ENCODE measurements at places on chromosomes 1 and 21.

GRCh38 chr1:150110116-150110515 lies 39.6 kb upstream of the PLEKHO1 start:
- peak overlapping the region; percentile 39 for H3K4me3 ChIP-seq
- H3K27me3 ChIP-seq = no peaks in the 10 kb centered on the region
- no peaks in the 10 kb centered on the region for H3K36me3 ChIP-seq
- peak overlapping the region; percentile 48 for H3K27ac ChIP-seq
- H3K4me1 ChIP-seq = peaks cover 58% of the 10 kb centered on the region
- DNase-seq = no peak

GRCh38 chr1:228937851-228938536 lies 202.7 kb downstream of the RHOU start:
- no peak for DNase-seq
- no peak overlapping the region for H3K4me3 ChIP-seq
- no peak overlapping the region for H3K27ac ChIP-seq
- H3K36me3 ChIP-seq = no peaks in the 10 kb centered on the region

DNA sequence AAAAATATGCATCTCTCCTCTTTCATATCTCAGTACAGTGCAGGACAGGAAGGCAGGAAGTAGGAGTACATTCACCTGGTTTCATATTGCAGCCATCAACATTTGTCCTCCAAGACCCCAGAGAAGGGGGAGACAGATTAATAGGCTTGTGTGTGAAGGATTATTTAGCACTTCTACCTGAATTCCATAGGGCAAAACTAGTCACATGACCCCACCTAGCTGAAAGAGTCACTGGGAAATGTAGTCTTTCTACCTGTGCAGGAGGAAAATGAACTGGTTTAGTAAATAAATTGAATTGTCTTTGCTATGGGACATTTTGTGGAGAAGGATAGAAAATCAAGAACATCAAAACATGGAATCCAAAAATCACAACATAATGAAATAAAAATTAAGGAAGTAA lies 13.9 kb upstream of the TRIM33 start:
- no peak overlapping the region for H3K4me3 ChIP-seq
- no peaks in the 10 kb centered on the region for H3K36me3 ChIP-seq
- H3K4me1 ChIP-seq = no peaks in the 10 kb centered on the region

DNA sequence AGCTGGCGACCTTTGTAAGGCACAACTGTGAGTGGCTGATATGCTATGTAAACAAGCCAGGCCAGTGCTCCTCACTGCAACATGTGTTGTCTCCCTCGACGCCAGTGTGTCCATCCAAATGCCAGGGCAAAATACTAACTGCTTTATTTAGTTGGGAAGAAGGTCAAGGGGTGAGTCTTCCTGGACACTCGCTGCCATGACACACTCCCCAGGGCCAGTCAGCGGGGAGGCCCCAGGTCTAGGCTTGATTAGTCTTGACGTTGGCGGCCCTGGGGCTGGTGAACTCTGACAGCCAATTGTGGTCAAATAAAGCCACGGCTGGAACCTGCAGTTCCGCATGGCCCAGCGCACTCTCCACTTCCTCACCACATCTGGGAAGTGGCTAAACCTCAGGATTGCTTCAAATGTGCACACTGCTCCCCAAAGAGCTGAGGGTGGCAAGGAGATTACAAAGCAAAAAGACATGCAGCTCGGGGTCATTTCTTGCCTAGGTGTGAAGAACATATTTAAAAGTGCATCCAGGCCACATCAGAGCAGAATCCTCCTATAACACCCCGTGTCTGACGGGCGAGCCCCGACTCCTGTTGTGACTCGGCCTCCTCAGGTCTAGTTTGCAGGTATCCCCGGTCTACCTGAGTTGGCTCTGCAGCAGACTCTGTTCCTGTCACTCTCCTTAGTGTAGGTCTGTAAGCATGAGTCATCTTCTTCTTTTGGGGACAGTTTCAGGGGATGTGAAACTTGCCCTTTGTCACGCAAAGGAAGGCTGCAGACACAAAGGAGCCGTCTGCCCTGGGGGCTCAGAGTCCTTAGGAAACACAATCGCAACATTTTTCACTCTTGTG lies 183.5 kb downstream of the RUNX1 start:
- no peak overlapping the region for H3K4me3 ChIP-seq
- peaks cover 30% of the 10 kb centered on the region for H3K36me3 ChIP-seq
- H3K27ac ChIP-seq = no peak overlapping the region
- H3K27me3 ChIP-seq = no peaks in the 10 kb centered on the region

DNA sequence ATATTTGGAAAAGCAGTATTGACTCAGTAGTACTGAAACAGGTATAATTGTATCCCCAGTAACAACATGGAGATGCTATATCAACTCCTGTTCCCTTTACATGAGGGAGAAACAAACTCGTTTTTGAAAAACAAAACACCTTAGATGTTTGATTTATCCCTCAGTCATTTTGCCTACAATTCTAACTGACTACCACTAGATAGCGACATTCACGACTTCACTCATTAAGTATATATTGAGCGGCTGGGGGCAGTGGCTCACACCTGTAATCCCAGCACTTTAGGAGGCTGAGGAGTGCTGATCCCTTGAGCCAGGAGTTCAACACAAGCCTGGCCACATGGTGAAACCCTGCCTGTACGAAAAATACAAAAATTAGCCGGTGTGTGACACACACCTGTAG lies 83.3 kb downstream of the CYYR1 start:
- H3K4me1 ChIP-seq = no peaks in the 10 kb centered on the region
- H3K4me3 ChIP-seq = no peak overlapping the region
- H3K36me3 ChIP-seq = no peaks in the 10 kb centered on the region
- H3K27me3 ChIP-seq = no peaks in the 10 kb centered on the region

GRCh38 chr1:203426870-203427269 lies 48.7 kb upstream of the PRELP start:
- H3K27me3 ChIP-seq = no peaks in the 10 kb centered on the region
- no peaks in the 10 kb centered on the region for H3K36me3 ChIP-seq
- no peak overlapping the region for H3K27ac ChIP-seq

- DNase-seq = no peak
- peaks cover 2% of the 10 kb centered on the region for H3K4me1 ChIP-seq
- H3K27ac ChIP-seq = no peak overlapping the region
- H3K4me3 ChIP-seq = no peak overlapping the region
These were observed 30.2 kb downstream of the DISC1 start for GRCh38 chr1:231656741-231657140.

- H3K27ac ChIP-seq = no peak overlapping the region
- H3K4me1 ChIP-seq = peaks cover 12% of the 10 kb centered on the region
- no peak for DNase-seq
- H3K4me3 ChIP-seq = no peak overlapping the region
These were observed 36.5 kb downstream of the FOXJ3 start for GRCh38 chr1:42298520-42298919.

- H3K4me1 ChIP-seq = no peaks in the 10 kb centered on the region
- no peaks in the 10 kb centered on the region for H3K36me3 ChIP-seq
- H3K27ac ChIP-seq = no peak overlapping the region
- no peak overlapping the region for H3K4me3 ChIP-seq
- no peaks in the 10 kb centered on the region for H3K27me3 ChIP-seq
- no peak for DNase-seq
These were observed 41.8 kb downstream of the ETS2 start for GRCh38 chr21:38847556-38847955.

GRCh38 chr1:208737922-208738321 lies 493.7 kb upstream of the PLXNA2 start:
- no peak overlapping the region for H3K27ac ChIP-seq
- no peak for DNase-seq
- no peak overlapping the region for H3K4me3 ChIP-seq

DNA sequence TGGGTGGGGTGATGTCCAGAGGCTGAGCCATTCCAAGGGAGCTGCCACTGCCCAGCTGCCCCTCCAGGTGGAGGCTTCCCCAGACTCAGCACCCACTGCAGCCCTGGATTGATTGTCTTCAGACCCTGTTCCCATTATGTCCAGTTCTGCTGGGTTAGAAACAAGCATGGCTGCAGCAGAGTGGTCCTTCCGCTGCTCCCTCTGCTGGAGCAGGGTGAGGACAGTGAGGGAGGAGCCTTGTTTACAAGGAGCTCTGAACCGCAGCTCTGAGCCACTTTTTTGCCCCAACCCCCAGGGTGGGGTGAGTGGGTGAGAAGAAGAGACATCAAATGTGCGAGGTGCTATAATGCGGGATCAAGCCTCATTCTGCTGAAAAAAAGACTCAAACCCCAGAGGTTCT lies 2.3 kb downstream of the TNNT2 start:
- H3K4me3 ChIP-seq = no peak overlapping the region
- no peaks in the 10 kb centered on the region for H3K36me3 ChIP-seq
- peaks cover 10% of the 10 kb centered on the region for H3K27me3 ChIP-seq
- H3K27ac ChIP-seq = no peak overlapping the region

DNA sequence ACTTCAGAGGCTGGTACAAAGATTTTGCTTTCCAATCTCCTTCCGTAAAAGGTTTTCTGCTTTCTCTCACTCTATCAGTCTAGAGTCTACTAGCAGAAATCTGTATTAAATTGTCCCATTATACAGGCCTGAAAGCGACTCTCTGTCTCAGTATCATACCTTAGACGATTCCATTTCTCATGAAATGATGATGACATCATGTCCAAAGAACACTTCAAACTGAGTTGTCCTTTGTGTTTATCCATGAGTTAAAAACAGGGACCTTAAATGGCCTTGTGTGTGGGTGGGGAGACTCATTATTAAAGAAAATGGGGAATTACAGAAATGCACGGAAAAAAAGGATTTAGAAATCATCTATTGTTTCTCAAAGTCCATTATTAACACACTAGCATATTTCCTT lies 21.0 kb upstream of the SLC44A3 start:
- H3K27ac ChIP-seq = no peak overlapping the region
- no peak for DNase-seq
- H3K4me1 ChIP-seq = no peaks in the 10 kb centered on the region

- no peak overlapping the region for H3K4me3 ChIP-seq
- DNase-seq = no peak
- no peaks in the 10 kb centered on the region for H3K36me3 ChIP-seq
- H3K27ac ChIP-seq = no peak overlapping the region
These were observed 312.5 kb upstream of the PKN2 start for GRCh38 chr1:88371436-88372023.

DNA sequence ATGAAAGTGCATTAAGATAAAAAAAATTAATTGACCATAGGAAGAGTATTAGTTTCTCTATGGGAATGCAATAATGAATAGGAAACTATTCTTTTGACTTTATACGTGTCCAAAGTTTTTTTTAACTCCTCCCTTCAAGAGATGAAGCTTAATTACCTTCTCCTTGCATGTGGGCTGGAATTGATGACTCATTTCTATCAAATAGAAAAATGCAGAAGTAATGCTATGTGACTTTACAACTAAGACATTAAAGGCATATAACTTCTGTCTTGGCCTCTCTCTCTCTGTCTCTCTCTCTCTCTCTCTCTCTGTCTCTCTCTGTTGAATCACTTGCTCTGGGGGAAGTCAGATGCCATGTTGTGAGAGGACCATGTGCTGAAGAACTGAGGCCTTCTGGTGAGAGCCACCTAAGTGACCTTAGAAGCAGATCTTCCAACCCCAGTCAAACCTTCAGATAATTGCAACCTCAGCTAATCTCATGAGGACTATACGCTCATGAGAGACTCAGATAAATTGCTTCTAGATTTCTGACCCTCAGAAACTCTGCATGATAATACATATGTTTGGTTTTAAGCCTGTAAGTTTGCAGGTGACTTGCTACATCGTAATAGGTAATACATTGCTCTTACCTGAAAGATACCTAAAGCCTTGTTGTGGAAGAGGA lies 414.2 kb downstream of the KCNT2 start:
- no peak overlapping the region for H3K4me3 ChIP-seq

GRCh38 chr1:58848818-58849411 lies 65.1 kb upstream of the JUN start:
- H3K27me3 ChIP-seq = no peaks in the 10 kb centered on the region
- no peak for DNase-seq
- H3K27ac ChIP-seq = no peak overlapping the region
- H3K4me1 ChIP-seq = no peaks in the 10 kb centered on the region

DNA sequence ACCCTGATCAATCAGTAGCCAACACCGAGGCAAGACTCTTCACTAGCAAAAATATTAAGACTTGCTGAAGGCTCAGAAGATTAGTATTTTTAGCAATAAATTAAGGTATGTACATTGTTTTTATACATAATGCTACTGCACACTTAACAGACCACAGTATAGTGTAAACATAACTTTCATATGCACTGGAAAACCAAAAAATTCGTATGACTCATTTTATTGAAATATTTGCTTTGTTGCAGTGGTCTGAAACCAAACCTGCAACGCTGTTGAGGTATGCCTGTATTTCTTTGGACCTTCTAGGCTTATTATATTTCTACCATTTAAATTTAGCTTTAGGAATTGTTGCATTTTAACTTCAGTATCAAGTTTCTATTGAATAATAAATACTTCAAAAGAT lies 65.8 kb upstream of the BCL9 start:
- H3K27ac ChIP-seq = no peak overlapping the region
- H3K36me3 ChIP-seq = no peaks in the 10 kb centered on the region
- H3K4me1 ChIP-seq = no peaks in the 10 kb centered on the region
- DNase-seq = no peak
- H3K27me3 ChIP-seq = no peaks in the 10 kb centered on the region

DNA sequence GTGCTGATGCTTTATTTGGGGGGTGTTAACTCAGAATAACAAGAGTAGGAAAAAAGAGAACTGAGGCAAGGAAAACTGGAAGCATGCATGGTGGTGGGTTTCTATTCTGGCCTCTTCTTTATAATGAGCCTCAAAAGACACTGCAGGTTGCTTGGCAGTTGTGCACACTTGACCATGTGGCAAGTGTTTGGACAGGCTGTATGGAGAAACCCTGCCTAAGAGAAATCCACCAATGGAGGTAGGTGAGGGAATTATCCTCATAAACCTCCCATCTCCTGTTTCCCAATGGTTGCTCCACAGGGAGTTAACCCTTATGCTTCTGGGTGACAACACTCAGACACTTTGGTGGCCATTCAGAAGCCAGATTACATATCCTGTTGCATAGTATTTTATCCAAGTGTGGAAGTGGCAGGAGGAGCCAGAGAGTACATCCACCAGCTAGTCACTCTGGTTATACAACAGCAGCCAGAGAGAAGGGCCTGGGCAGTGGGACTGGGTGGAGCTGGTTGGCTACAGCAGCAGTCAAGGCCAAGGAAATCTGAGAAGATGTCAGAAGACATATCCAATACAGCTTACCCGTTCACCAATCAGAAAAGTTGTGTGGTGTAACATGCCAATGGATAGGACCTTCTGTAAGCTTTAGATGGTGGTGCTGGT lies 16.4 kb upstream of the VASH2 start:
- H3K27ac ChIP-seq = no peak overlapping the region
- H3K36me3 ChIP-seq = no peaks in the 10 kb centered on the region
- H3K27me3 ChIP-seq = no peaks in the 10 kb centered on the region
- H3K4me1 ChIP-seq = no peaks in the 10 kb centered on the region
- no peak overlapping the region for H3K4me3 ChIP-seq

- H3K27ac ChIP-seq = no peak overlapping the region
- H3K36me3 ChIP-seq = no peaks in the 10 kb centered on the region
- no peaks in the 10 kb centered on the region for H3K4me1 ChIP-seq
- no peaks in the 10 kb centered on the region for H3K27me3 ChIP-seq
- no peak for DNase-seq
- H3K4me3 ChIP-seq = no peak overlapping the region
These were observed 15.8 kb upstream of the VCAM1 start for GRCh38 chr1:100703716-100704115.
